Right lobe of liver (tissue), 6 donors: ENCODE measurements at places on chromosomes 7 and 10.
A peak's percentile ranks its signal among the peaks of the same experiment; 100 is the strongest.

DNA sequence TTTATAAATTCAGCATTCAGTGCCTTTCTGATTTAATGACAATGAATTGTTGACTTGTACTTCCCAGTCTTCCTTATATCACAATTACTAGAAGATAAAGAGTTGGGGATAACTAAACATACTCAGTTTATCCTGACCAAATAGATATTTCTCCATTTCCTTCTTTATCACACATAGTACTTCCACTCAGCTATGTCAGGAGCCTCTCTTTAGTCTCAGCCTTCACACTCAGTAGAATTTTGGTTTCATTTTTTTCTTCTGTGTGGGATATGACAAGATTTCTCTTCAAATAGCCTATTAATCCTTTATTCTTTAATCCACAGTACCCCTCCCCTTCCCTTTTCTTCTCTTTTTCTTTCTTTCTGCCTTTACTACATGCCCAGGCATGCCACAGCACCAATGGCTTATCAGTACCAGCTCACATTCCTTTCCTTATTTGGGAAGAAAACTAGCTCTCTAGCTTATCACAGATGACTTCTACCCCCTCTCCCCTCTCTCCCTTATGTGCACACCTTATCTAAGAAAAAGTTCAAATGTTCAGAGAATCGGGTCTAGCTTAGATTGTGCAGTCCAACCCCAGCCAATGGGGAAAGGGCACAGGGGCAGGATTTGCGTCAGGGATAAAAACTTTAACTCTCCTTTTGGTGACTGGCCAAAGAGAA, 109.0 kb downstream of the PHF14 start:
- no peak for DNase-seq

- no peak for DNase-seq
Measured at GRCh38 chr10:107814865-107815487, 650.5 kb upstream of the SORCS1 start.

- DNase-seq: no peak
Measured at GRCh38 chr7:22601003-22601402, 101.0 kb upstream of the STEAP1B start.

GRCh38 chr7:139265673-139266072, 34.6 kb downstream of the UBN2 start:
- no peak for DNase-seq

DNA sequence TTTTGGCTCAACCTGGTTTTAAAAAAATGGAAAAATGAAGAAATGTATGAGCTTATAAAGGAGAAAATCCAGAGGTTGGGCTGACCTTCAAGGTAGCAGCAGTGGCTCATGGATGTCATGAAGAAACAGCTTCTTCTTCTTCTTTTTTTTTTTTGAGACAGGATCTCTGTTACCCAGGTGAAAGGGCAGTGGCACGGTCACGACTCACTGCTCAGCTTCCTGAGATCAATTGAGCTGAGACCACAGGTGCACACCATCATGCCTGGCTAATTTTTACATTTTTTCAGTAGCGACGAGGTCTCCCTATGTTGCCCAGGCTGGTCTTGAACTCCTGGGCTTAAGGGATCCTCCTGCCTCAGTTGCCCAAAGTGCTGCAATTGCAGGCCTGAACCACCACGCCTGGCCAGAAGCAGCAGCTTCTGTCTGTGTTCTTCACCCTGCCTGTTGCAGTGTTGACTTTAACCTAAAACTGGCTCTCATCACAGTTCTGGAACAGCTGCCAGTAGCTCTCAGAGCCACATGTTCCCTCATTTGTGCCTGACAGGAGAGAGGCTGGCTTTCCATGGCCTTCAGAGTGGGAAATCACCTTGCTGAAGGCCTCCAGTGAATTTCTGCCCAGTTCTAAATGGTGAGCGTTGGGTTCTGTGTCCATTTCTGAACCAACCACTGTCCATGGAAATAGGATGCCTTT, 117.7 kb downstream of the PFKFB3 start:
- DNase-seq: no peak

- DNase-seq: no peak
Measured at GRCh38 chr10:22010973-22011408, 7.5 kb upstream of the DNAJC1 start.

DNA sequence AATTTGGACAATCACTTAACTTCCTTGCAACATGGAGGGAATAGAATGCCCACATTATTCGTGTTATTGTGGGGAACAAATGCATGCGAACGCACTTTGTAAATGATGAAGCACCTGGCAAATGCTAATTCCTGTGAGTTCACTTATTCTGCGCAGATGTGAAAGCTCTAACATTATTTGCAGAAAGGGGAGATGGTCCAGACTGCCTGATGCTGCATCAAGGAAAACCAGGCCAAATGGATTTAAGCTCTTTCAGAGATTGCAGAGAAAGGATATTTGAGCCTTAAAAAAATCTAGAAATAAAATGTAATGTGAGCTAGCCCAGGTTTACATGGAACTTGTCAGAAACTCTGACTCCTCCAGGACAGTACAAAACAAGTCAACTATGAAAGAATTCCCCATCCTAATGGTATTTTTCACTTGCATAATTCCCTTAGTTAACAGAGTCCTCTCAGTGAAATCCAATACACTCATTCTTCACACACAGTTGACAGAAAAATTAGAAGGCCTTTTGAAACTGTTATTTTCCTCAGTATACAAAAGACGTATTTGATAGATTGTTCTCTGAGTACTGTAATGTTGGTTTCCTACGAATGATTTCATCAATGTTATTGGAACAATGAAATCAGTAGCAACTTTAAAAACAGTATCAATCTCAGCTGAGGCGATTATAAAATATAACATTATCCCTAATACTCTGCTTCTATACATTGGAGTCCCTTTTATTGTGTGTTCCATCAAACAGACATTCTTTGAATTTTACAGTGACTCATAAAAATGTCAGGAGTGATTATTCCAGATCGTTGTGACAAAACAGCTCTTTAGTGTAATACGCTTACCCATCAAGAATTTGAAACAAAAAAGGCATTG, 136.3 kb upstream of the ANK3 start:
- no peak for DNase-seq

DNA sequence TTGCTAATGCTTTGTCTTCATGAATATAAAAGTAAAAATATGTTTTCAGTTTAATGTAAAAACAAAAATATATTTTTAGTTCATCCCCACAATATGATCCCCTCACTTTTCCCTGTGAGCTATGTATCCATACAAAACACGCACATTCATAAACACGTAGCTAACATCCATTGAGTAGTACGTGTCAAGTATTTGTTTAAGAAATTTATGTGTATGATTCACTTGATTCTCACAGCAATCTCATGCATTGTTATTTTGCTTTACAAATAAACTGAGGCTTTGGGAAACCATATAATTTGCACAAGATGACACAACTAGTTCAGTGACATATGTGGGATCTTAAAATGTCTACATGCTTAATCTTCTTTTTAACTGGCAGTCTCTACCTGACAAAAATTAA, 329.6 kb upstream of the SEMA3C start:
- DNase-seq: no peak

GRCh38 chr7:150412016-150412415, 32.9 kb downstream of the ZNF775 start:
- no peak for DNase-seq

- DNase-seq: no peak
Measured at GRCh38 chr10:27153845-27154193, 365 bp downstream of the YME1L1 start.

DNA sequence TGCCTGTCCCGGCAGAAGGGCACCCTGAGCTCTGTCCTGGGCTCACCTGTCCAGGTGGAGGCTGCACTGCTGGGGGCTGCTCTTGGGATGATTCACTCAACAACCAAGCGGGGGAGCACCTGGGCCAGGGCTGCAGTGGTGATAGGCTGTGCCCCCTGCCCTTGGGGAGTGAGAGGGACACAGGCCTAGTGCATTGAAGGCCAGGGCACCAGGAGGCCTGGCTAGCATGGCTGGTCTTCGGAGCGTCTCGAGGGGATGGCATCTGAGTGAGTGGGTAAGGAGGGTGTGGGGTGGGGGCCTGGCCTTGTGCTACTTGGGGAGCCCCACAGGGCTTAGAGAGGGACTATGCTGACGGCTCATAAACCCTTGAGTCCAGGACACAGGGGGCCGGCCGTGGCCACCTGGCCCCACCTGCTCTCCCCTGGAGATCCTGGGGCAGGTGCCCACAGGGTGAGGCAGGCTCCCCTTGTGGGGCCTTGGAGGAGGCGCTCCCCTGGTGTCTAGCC, 3.1 kb downstream of the PWWP2B start:
- peak; percentile 43 for DNase-seq

- no peak for DNase-seq
Measured at GRCh38 chr10:14843327-14843988, 5.4 kb downstream of the HSPA14 start.

DNA sequence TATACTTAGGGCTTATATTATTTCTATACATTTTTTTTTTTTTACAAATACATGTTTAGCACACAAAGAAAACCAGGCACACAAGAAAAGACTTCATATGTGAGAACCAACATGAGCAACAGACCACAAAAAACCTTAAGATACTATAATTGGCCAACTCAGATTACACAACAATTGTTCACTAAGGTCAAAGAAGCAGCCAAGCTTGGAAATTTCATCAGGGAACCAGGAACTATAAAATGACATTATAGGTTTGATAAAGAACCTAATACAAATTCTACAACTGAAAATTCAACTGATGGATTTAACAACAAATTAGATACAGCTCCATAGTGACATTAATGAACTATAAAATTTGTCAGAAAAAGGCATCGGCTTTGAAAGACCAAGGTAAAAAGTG, 4.4 kb upstream of the LUC7L2 start:
- DNase-seq: no peak

GRCh38 chr10:28279878-28280277, 23.0 kb downstream of the MPP7 start:
- no peak for DNase-seq

DNA sequence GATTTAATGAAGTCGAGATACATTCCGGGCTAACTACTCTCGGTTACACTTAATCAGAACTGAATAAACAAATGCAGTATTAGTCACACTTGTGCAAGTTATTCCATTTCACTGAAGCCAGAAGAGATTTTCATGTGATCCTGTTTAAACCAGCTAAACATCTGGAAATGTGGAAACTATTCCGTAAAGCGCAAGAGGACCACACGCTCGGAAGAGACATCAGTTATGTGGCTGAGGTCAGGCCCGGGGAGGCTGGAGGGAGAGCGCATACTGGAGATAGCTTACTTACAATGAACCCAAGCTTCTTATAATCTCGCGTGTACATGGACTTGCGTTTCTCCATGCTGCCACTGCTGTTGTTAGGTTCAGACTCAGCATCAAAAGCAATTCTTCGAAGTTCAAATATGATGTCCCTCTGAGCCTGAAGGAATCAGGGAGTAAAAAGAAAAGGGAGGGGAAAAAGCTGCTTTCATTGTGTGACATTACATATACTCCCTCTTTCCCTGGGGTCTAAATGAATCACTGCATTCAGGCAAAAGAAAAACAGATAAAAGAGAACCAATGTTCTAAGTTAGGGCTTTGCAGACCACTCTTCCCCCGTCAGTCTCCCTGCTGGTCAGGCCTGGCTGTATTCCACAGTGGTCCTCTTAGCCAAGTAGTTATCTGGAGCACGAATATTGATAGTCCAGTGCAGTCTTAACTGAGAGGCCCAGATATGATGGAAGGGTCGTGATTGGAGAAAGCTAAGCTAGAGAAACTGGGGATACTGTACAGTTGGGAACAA, 237.4 kb downstream of the ELMO1 start:
- no peak for DNase-seq

DNA sequence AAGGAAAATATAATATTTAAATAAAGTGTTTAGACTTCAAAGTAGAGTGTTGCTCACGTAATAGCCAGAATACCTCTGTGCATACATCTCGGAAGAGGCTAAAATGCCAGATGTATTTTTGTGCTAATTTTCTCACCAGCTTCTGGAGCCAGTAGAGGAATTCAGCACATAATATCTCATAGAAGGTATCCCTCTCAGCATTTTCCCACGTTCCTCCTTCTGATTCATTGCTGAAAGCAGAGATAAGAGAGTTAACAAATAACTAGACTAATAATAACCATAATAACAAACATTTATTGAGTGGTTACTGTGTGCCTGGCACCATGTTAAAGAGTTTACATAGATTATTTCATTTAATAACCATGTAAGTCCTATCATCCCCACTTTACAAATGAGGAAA, 123.6 kb downstream of the VTI1A start:
- DNase-seq: no peak

DNA sequence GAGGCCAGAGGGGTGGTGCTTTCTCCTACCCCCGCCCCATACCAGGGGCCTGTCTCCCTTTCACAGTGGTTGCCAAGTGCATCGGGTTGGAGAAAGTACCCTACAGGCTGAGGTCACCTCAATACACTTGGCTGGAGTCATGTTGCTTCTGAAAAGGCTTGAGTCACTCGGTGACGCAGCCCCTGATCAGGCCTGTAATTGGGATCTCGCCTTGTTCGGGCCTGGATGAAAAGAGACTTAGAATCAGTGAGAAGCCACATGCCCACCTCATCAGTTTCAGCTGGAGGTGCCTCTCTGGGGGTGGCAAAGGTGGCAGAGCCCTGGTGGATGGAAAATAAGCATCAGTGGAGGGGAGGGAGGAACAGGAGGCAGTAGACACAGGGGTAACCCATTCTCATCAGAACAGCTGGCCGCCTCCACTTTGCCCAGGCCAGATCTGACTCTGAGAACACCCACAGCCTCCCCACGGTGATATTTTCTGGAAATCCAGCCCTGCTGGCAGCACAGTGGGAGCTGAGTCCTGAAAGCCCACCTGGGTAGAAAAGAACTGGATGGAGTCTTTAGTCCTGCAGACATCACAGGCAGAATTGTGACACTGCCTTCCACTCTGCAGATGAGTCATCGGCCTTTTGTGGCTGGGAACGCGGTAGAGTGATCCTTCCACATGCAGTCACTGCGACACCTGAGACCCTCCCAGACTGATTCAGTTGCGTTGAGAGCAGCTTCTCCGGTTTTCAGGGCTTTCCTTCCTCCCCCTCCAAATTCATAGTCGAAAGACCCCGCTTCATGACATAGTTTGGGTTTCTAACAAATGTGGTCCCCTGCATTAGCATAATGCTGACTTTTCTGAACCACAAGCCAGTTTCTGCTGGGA, 108.0 kb downstream of the GRK5 start:
- no peak for DNase-seq

DNA sequence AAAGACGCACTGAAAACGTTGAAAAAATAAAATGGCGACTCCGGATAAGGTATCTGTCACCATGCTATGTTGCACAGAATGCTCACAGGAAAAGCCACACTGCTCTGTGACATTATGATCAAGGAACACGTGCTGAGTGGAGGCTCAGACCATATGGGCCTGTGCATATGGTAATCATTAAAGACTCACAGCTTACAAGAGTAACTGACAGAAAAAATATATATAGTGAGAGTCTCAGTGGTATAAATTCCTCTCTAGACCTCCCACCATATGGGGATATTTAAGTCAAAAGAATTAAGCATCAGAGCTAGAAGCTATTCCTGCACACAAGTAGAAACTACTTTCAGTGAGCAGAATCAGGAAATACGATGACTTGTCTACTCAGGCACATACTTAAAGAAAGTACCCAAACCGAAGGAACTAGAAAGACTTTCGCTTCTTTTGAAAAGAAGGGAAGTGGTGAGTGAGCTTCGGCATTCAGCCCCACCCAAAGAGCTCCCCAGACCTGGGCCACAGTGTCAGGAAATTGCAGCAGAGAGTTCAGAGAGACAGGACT, 65.1 kb upstream of the MPP7 start:
- DNase-seq: no peak
